ENCODE measurements at places on chromosomes 4 and X.

DNA sequence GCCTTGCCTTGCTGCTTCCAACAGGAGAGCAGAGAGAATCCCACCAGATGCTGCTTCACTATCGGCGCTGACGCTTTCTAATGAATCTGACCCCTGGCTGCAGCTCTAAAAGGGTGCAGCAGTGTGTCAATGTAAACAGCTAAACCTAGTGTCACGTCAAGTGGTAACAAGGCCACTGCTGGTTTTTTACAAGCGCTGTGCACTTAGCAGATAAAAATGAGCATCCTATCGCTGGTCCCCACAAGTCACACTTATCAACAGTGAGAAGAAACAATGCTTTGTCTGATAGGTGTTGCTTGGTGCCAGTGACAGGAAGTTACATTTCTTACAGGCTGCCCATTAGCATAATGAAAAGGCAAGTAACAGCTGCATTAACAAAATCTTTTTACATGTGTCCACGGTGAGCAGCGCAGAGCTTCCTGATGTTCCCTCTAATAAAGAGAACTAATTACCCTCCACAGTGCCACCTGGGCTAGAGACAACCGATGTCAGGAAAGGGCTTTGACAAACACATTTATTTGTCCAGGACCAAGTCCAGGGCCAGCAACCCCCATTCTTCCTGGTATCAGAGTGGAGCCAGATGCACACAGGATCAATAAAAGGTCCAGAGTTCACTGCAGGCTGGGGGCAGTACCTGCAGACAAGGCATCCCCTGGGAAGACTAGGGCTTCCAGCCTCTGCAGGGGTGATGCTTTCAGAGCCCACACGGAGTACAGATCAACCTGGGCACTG is 176.0 kb downstream of the MGST2 start:
- no peak for DNase-seq

GRCh38 chr4:139274790-139275189 is 5.2 kb downstream of the MGARP start:
- no peak for DNase-seq

- DNase-seq = no peak
Observed at GRCh38 chrX:97714072-97714471, 830.4 kb downstream of the RPA4 start.

DNA sequence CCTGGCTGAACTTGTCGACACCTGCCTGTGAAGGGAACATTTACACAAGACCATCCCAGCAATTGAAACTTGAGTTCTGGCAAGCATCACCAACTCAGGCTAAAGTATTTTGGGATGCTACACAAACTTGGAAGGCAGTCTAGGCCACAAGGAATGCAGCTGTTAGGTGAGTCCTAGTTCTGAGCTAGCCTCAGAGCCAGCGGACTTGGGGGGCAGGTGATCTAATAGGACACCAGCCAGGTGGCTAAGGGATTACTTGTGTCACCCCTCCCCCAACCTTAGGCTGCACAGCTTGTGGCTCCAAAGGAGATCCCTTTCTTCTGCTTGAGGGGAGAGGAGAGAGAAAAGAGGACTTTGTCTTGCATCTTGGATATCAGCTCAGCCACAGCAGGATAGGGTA is 62.3 kb upstream of the DKK2 start:
- no peak for DNase-seq

GRCh38 chr4:184198190-184198589 is 19.5 kb downstream of the ENPP6 start:
- DNase-seq = no peak
